ENCODE measurements at places on chromosomes 4 and X. TPM values are rescaled to one million over a fixed set of nuclear protein-coding genes. Genes with fewer than 3 reads are reported as not detected.

The SPATA18 gene
- 5.3 TPM for total RNA-seq

DNA sequence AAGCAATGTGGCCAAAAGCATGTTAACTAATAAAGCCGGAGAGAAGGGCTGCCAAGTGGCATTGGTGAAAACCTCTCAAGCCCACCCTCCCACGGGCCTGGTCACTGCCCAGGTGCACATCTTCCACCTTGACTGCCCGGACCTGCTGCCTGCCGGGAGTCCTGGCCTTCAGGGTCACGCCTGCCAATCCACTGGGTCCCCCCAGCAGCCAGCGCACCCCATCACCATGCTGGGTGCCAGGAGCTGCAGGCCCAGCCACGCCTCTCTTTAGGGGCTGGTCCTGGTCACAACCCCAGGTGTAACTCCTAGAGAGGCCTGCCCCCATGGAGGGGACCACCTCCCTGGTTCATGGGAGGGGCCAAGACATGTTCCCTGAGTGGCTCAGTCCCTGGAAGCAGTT lies 66.4 kb downstream of the PSAPL1 start:
- DNase-seq = no peak

DNA sequence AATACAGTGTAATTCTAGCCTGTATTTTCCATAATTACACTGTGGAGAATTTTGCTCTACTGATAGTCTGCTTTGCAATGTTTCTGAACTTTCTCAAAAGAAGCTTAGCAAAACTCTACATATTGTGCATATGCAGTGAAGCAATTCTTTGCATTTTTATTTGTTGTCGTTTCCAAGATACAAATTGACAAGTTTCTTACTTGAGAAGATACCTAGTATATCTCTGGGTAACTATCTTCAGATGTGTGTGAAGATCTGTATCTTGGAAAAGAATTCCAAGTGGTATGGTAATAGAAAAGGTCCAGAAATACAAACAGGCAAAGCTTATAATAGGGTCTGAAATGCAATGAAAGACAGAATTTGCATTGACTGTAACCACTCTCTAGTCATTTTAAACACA lies 1119.8 kb upstream of the INTU start:
- no peak for DNase-seq

DNA sequence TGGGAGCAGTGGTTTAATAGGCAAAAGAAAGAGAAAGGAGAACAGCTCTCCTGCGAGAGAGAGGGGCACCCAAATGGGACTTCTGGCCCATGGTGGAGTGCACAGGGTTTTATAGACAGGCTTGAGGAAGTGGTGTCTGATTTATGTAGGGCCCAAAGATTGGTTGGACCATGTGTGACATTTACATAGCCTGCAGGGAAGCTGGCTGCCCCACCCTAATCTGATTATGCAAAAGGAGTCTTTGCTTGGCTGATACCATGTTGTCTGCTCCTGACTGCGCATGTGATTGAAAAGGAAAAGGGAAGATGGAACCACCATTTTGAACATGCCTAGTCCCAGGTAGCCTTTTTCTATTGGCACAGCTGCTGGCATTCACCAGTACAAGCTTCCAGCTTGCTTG lies 100.0 kb upstream of the DIPK2B start:
- no peak for DNase-seq

The VSIG4 gene
- total RNA-seq = 259 TPM

DNA sequence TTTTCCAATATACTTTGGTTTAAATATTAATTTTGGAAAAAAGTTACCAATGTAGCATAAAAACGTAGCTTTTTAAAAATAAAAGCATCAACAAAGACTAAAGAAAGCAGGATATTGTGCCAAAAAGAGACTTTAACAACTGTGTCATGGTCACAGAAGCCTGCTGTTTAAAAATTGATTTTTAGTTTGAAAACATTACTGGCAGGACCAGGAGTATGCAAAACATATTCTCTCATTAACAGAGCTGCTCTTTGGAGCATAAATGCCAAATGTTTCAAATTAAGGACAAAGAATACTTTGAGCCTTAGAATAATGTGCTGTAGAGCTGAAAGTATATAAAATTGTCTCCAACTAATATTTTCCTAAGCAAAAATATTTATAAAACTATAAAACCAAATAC lies 279.0 kb downstream of the ARAP2 start:
- DNase-seq = no peak

The TRPC3 gene
- 0.24 TPM for total RNA-seq

The TLL1 gene
- 9.8 TPM for total RNA-seq

The TRIML2 gene
- total RNA-seq = not detected

- no peak for DNase-seq
Observed at GRCh38 chrX:4762196-4762595, 1048.7 kb upstream of the PRKX start.

The NXF2 gene
- total RNA-seq = not detected

The FABP2 gene
- total RNA-seq = not detected

DNA sequence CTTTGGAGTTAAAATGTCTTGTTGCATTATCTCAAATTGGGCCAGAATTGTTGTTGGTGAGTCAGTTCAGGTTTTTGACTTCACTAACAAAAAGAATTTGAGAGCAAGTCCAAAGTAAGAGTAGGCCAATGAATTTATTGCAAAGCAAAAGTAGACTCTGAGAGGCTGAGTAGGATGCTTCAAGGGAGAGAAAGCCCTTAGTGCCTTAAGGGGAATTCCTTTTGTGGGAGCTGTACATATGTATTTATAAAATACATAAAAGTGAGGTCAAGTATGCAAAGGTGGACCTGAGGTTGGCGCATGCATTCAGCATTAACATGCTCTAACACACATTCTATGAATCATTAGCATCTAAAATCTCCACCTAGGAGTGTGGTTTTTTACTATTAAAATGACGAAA lies 565.4 kb downstream of the GRXCR1 start:
- no peak for DNase-seq

The SH3D19 gene
- 140 TPM for total RNA-seq

GRCh38 chr4:189200353-189200752 lies 740.3 kb upstream of the FRG1 start:
- DNase-seq = no peak

- DNase-seq = no peak
Observed at GRCh38 chrX:32448320-32448719, 763.0 kb downstream of the DMD start.

The ATP1B4 gene
- not detected for total RNA-seq

The CT45A2 gene
- not detected for total RNA-seq

DNA sequence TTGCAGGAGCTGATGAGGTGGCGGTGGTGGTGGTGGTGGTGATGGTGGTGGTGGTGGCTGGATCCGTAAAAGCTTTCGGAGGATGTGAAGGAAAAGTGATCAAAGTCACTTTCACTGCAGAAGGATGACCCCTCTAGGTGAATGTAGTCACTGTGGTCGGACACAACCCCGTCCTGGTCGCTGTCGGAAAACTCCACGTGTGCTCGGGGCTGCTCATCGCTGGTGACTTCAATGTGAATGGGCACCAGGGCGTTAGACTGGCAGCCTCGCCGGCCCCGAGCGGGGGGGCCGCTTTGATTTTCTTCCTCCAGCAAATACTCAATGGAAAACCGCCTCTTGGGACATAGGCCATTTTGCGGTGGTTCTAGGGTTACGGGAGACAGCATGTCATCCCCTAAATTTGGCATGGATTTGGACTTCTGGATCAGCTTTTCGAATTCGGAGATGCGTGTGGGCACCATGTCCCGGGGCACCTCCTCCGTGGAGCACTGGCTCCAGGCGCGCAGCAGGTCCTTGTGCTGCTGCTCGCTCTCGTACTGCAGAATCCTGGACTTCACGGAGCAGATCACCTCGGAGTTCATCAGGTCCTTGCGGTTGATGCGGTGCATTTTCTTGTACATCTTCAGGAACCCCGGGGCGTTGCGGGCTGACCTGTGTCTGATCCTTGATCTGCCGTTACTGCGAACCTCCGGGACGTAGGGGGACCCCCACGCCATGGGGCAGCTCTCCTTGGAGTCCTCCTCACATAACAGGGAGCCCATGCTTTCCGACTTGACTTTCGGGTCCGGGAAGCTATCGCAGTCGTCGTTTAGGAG lies 88.3 kb upstream of the PDLIM3 start:
- no peak for DNase-seq

DNA sequence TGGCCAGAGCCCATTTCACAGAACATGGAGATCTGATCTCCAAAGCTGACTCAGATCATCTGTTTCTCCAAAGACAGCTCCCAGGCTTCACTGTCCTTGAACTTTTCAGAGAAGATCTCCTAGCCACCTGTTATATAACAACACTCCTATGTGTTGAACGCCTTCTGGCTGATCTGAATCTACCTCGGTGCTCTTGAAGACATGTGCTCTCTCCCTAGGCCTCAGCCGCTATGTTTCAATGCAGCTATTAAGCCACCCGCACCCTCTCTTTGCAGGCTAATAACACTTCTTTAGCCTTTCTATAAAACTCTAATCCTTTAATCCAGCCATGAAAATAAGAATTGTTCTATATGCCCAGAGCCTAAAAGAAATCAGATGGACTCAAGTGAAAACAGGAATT lies 34.9 kb downstream of the SEL1L3 start:
- no peak for DNase-seq
